ENCODE measurements at places on chromosomes 7 and 10. TPM values are rescaled to one million over a fixed set of nuclear protein-coding genes. Genes with fewer than 3 reads are reported as not detected.

PRF1 gene
- not detected for total RNA-seq

EBLN1 gene
- not detected for total RNA-seq

CPA5 gene
- total RNA-seq: 0.42 TPM

JCAD gene
- 0.26 TPM for total RNA-seq

HYCC1 gene
- 48.9 TPM for total RNA-seq
